ENCODE measurements at places on chromosomes 6 and 20. TPM values are rescaled to one million over a fixed set of nuclear protein-coding genes. Genes with fewer than 3 reads are reported as not detected.

GPR6 gene
- not detected for total RNA-seq

GRCh38 chr20:60760256-60761000, 491.6 kb upstream of the CDH4 start:
- DNase-seq, result no peak

DNA sequence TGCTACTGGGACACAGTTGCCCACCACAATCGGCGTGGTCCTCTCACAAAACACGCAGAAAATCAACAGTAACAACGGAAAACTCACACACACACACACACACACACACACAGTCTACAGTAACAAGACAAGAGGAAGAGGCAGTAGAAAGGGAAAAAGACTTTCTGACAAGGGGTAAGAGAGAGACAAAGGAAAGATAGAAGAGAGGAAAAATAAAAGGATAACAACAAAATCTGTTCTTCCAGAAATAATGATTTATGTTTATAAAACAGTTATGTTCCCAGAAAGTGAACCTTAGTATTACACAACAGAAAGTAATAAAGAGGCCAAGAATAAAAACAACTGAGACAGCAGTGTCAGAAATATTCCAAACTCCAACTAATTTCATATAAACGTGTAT, 2.9 kb downstream of the RANBP9 start:
- no peak for DNase-seq

DNA sequence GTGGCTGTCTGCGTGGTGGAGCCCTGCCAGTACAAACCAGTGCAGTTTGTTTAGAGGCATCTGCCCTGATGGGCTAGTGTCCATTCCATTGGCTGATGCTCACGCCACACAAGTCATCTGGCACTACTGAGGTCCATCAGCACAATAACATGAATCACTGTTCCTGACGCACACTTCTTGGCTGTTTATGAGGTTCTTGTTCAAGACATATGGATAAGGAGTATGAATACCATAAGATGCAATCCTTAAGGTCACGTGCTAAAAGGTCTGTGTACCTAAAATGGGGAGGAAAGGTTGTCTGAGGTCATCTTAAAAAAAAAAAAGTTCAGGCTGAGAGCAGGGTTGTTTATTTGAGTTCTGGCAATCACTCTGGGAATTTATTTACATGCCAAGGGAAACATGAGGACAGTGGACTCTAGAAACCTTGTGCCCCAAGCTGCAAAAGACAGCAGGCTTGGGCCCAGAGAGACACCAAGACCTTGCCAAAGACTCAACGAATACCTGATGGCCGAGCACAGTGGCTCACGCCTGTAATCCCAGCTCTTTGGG, 54.1 kb upstream of the SHLD1 start:
- no peak for DNase-seq

- no peak for DNase-seq
These were observed 236.8 kb downstream of the PACRG start for GRCh38 chr6:162964488-162965140.

DNA sequence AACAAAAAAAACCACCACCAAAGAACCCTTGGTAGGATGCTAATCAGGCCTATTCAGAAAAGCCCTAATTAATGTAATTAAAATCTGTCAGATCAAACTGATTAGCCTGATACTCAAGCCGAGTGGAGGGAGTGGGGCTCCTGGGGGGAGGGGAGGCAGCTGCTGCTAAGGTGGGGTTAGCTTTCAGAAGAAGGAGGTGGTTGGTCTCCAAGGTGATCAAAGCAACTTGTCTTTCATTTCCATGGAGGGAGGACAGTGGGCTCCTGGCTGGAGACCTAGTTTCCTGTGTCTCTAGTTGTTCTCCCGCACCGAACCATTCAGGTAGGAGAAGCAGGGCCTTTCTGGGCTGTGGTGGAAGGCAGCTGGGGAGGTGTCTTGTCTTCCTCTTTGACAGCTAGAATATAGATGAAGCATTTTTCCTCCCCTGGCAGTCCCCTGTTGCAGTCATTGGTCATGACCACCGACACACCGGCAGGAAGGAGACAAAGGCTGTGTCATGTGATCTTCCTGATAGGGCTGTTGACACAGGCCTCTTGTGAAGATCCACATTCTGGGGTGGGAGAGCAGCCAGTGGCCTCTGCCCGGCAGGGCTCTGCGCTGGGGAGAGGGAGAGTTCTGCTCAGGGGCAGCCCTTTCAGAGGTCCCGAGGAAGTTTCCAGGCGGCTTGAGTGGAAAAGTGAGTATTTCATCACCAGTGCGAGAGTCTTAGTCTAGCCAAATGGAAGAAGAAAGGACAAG, 39.9 kb upstream of the PRDM1 start:
- no peak for DNase-seq

AARS2 gene
- 8.5 TPM for total RNA-seq

DNA sequence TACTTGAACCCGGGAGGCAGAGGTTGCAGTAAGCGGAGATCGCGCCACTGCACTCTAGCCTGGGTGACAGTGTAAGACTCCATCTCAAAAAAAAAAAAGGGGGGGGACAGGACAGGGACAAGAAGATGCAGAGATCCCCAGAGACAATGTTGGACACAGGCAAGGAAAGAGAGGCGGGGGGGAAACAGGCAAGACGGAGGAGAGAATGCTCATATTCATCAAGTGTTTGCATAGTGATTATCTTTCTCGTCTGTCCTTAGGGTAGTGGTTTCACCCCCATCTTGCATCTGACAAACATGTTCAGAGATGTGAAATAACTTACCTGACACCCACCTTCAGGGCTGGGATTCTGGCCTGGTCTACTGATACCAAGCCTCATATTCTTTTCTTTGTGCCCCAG, 29.0 kb downstream of the CHMP4B start:
- DNase-seq, result no peak

DNA sequence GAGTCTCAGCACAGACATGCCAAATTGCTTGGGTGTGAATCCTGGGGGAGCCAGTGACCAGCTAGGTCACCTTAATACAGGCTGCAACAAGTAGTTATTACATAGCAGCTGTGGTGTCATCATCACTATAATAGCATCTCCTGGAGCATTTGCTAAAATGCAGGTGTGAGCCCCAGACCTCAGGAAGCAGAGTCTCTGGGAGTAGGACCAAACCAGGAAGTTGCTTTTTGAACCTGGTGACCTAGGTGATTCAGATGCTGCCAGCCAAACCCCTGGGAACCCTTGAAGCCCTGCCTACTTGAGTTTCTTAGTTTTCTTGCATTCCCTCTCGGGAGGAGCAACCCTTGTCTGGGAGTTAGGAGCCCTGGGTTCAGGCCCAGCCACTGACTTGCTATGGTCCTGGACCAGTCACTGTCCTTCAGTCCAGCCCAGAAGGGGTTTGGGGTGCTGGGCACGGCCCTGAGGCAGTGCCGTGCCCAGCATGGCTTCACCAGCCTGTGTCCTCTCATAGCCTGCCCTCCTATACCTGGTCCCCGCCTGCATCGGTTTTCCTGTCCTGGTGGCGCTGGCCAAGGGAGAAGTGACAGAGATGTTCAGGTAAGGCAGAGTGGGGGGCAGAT, 39.3 kb upstream of the ID1 start:
- no peak for DNase-seq

DNA sequence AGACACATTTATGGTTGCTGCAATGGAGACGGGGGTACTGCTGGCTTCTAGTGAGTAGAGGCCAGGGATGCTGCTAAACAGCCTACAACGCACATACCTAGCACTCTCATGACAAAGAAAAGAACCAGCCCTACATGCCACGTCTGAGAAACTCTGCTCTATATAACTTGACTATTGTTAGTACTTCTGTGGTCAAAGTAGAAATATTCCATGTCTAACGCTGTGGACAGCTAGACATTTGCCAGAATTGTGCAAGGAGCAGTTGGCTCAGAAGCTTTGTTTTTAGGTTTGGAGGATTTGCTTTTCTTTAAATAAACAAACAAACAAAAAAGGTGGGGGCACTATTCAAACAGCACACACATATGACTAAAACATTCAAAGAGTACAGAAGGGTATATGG, 20.5 kb downstream of the UBE2V1 start:
- no peak for DNase-seq

SLC16A10 gene
- total RNA-seq, result 2.5 TPM

CLPSL2 gene
- not detected for total RNA-seq

Data from NCI-H460 (cell line).